Tongue (tissue), 3 donors: ENCODE measurements at places on chromosomes 3 and 15. TPM values are rescaled to one million over a fixed set of nuclear protein-coding genes. Genes with fewer than 3 reads are reported as not detected.

SCN11A gene
- 2.3 TPM for total RNA-seq

CD86 gene
- 2.5 TPM for total RNA-seq

CD96 gene
- total RNA-seq = 0.10 TPM

TMIE gene
- not detected for total RNA-seq

NR1I2 gene
- total RNA-seq = not detected

SNAPC5 gene
- total RNA-seq = 22.8 TPM

ARRDC4 gene
- total RNA-seq = 24.4 TPM

SGO1 gene
- total RNA-seq = 3.8 TPM

HTR3E gene
- total RNA-seq = not detected
